Skin of body (tissue), 3 donors: ENCODE measurements at places on chromosomes 2 and 18. TPM values are rescaled to one million over a fixed set of nuclear protein-coding genes. Genes with fewer than 3 reads are reported as not detected.

CDH2 gene
- 5.4 TPM for total RNA-seq

KRCC1 gene
- 15.5 TPM for total RNA-seq

CRYBA2 gene
- not detected for total RNA-seq

ANKMY1 gene
- 7.6 TPM for total RNA-seq

CABYR gene
- 2.9 TPM for total RNA-seq

HRH4 gene
- total RNA-seq: 0.30 TPM

B3GNT7 gene
- 1.4 TPM for total RNA-seq

HOXD10 gene
- 1.8 TPM for total RNA-seq

SRD5A2 gene
- not detected for total RNA-seq

DNA sequence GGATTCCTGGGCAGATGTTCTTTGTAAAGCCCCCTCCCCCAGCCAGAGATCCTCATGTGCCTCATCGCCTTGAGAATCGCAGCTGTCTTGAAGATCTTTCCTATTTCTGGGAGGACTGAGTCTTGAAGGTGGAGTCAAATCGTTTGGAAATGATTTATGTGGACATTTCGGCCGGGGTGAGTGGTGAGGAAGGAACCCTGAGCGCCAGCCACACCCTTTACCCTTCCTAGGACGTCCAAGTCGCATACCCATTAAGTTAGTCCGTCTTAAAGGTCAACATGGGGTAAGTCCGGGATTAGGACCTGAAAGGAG, 84.9 kb upstream of the ZCCHC2 start:
- DNase-seq: no peak

- no peak for DNase-seq
Measured at GRCh38 chr18:24862201-24862816, 401.9 kb downstream of the HRH4 start.

DNA sequence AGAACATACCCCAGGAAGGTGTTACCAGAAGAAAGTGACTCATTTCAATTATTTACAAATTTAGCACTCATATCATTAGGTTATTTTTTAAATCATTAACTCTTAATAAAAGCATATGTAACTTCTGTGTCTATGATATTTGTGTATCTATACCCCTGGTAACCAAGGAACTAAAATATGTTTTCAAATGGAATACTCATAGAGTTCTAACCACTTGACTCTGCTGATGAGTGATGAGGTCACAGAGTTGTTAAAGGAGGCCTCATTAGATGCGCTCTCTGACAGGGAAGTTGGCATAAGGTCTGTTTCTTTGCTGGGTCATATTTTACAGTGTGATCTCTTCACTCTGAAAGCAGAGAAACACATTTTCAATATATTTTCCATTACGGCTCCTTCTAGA, 73.4 kb downstream of the CCDC150 start:
- DNase-seq: no peak

GRCh38 chr2:75146606-75147332, 52.6 kb downstream of the TACR1 start:
- DNase-seq: no peak

DNA sequence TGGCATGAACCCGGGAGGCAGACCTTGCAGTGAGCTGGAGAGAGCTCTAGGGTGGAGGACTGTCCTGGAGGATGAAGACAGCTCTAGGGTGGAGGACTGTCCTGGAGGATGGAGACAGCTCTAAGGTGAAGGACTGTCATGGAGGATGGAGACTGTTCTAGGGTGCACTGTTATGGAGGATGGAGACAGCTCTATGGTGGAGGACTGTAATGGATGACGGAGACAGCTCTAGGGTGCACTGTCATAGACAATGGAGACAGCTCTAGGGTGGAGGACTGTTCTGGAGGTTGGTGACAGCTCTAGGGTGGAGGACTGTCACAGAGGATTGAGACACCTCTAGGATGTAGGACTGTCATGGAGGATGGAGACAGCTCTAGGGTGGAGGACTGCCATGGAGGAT, 21.1 kb upstream of the KCNG2 start:
- DNase-seq: no peak

- no peak for DNase-seq
Measured at GRCh38 chr2:143176606-143177005, 47.4 kb downstream of the ARHGAP15 start.

DNA sequence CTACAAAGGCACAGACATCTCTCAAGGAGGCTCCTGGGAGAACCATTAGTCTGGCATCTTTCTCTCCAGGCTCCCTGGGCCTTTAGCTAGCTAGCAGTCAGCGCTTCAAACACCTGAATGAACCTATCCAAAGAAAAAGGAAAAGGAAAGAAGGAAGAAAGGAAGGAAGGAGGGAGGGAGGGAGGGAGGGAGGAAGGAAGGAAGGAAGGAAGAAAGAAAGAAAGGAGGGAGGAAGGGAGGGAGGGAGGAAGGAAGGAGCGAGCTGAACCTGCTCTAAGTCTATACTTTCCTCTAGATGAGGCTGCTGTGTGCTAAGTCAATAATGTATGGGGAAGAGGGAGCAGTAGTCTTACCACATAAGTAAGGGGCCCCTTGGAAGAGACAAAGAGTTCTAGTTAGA, 5.1 kb upstream of the BCL11A start:
- no peak for DNase-seq

DNA sequence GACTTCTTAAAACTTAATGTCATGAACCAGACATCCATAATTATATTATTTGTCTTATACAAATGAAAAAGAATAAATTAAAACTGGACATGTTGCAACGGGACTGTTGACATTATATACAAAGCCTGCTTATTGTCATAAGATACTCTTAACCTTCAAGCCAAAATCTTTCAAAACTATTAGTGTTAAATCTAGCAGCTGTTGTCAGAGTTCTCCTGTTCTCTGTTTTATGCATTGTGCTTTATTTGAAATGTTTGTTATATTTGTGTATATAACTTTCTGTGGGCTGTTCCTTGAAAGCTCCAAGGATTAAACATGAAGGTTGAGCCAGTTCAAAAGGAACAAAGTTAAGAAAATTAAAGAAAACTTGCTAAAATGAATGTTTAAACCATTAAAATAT, 335.5 kb upstream of the NT5C1B start:
- DNase-seq: no peak

DNA sequence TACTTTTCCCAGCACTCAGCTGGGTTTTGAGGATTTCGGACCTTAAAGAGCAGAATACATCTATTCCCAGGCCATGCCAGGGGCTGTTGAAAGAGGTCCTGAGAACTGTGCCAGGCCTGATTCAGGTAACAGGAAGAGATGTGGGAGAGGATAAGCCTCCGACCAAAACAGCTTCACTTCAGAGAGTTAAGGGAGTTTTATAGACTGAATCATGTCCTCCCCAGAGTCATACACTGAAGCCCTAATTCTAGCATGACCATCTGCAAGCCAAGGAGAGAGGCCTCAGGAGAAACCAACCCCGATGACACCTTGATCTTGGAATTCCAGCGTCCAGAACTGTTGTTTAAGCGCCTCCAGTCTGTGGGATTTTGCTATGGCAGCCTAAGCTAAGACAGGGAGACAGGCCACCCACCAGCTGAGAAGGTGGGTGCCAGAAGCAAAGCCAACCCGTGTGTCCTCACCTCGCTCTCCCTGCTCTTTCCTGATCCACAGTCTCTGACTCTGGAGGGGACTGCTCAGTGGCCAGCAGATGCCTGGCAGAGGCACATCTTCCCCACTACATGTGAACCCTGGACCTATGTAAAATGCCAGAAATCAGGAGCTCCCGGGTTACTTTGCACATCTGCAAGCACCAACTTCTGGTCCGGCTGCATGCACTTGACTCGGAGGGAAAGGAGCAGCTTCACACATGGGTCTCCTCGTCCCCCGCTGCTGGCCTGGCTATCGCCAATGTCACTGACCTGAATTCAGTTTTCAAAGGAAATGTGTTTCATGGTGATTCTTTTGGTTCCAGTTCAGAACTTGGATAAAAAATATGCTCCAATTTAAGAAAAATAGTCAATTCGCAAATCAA, 116.8 kb upstream of the EPC2 start:
- no peak for DNase-seq

DNA sequence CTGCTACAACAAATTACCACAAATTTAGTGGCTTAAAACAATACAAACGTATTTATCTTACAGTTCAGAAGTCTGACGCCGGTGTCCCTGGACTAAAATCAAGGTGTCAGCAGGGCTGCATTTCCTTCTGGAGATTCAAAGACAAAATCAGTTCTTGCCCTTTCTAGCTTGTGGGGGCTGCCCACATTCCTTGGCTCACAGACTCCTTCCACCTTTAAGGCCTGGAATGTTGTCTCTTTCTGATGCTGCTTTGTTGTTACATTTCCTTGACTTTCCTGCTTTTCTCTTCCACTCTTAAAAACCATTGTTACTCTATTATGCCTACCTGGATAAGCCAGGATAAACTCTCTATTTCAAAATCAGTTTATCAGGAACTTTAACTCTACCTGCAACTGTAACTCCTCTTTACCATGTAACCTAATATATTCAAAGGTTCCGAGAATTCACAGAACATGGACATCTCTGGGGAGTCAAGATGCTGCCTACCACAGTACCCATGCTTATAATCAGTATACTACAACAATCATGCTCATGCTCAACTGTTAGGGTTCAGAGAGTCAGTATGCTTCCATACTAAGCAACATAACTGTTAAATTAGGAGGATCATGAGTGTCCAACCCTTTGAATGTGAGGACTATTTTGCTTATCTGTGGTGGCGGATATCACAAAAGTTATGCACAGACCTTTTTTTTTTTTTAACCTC, 27.4 kb downstream of the YES1 start:
- DNase-seq: no peak

- no peak for DNase-seq
Measured at GRCh38 chr2:224925810-224926100, 116.5 kb downstream of the DOCK10 start.

DNA sequence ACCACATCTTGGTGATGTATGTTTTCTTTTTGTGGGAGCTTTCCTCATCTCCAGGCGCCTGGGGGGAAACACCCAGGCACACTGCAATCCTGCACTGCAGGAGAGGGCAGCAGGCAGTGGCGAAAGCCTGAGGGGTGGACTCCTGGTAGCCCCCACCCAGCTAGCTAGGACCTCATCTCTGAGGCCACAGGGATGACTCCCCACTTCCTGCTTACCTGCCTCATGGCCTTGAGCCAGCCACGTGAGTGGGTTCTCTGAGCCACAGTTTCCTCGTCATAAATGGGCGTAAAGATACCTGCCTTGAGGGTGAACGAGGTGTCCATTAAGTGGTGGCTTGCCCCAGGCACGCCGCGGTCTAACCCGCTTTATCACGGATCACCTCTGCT, 19.1 kb downstream of the TRAF3IP1 start:
- no peak for DNase-seq

- DNase-seq: no peak
Measured at GRCh38 chr2:190504912-190505311, 29.6 kb downstream of the NEMP2 start.

DNA sequence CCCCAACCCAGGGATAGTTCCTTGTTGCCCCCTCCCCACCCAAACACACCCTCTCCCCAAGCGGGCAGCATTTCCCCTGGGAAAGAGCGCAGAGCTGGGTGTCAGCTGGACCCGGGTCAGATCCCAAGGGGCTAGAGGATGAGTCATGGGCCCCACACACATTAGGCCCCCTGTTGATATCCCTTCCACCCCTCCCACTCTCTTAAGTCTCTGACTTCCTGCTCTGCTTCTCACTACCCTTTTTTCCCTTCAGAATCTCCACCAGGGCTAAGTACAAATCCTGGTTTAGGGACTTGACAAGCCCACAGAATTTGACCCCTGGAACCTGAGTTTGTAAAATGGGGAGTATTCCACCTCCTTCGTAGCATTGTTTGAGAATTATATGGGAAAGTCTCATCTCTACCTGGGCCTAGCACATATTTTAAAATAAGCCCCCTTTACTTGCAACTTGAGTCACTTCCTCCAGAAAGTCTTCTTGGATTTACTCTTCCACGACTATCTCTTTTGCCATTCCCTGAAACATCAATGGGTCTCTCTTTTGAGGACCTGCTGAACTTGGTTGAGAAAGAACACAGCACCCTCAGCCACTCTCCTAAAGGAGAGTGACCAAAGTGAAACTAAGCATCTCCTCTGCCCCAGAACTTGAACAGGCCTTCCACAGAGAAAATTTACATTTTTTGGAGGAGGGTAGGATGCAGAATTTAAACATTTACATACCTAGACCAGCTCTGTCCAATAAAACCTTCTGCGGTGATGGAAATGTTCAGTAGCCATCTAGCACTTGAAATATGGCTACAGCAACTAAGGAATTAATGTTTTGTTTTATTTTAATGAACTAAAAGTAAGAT, 4.7 kb downstream of the RTKN start:
- DNase-seq: no peak

DNA sequence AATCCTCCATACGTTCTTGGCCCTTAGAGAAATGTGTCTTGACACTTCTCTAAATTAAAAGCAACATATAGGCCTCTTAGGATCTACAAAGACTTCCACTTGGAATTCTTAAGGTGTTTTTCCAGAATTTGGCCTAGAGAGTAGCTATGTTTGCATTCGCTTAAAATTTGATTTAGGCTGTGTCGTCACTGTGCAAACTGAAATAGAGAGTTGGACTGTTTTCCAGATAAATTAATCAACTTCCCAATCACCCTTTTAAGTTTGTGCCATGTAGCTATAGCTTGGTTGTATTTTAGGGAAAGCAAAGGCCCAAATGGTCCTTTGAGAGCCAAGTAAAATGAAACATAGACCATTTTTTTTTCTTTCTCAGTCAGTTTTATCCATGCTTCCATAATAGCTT, 128.6 kb upstream of the RASGRP3 start:
- DNase-seq: no peak

GRCh38 chr2:208295834-208296233, 29.8 kb downstream of the PIKFYVE start:
- DNase-seq: no peak

DNA sequence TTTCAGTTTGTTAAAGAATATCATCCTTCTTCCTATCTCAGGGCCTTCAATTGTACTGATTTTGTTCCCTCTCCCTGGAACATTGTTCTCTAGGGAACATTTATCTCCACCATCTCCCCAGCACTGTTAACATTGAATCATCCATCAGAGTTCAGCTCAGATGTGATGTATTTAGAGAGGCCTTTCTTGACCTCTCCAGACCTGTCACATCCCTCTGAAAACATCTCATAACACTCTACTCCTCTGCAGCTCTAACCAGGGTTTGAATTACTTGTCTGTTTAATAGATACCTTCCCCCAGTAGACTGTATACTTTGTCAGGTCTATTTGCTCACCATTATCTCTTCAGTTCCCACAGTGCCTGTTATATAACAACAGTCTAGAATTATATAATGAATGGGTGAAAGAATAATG, 98.6 kb downstream of the GALNT1 start:
- no peak for DNase-seq

DNA sequence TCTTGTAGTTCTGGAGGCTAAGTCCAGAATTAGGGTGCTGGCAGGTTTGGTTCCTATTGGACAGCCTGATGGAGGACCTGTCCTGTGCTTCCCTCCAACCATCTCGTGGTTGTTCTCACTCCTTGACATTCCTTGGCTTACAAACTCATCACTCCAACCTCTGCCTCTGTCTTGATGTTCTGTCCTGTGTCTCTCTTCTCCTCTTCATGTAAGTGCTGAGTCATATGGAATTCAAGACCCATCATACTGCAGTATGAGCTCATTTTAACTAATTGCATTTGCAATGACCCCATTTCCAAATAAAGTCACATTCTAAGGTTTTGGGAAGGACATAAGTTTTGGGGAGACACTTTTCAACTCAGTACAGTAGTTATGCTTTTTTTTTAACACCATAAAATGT, 374.7 kb downstream of the TRIB2 start:
- no peak for DNase-seq

GRCh38 chr2:143574069-143574468, 444.9 kb downstream of the ARHGAP15 start:
- DNase-seq: no peak
